ENCODE measurements at places on chromosomes 2 and 18.

GRCh38 chr2:188089901-188090300, 201.8 kb upstream of the GULP1 start:
- DNase-seq = no peak

- DNase-seq = no peak
Observed at GRCh38 chr2:121140734-121141133, 144.3 kb downstream of the TFCP2L1 start.

DNA sequence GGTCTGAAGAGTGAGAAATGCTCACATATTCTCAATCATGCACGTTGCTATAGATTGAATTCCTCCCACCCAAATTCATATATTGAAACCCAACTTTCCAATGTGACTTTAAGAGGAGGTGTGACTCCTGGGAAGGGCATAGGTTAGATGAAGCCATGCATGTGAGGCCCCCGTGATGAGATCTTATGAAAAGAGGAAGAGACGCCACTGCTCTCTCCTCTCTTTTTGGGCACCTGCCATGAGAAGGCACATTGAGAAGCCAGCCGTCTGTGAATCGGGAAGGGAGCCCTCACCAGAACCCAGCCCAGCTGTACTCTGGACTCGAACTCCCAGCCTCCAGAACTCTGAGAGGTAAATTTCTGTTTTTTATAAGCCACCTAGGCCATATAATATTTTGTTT, 842.6 kb upstream of the SALL3 start:
- no peak for DNase-seq

DNA sequence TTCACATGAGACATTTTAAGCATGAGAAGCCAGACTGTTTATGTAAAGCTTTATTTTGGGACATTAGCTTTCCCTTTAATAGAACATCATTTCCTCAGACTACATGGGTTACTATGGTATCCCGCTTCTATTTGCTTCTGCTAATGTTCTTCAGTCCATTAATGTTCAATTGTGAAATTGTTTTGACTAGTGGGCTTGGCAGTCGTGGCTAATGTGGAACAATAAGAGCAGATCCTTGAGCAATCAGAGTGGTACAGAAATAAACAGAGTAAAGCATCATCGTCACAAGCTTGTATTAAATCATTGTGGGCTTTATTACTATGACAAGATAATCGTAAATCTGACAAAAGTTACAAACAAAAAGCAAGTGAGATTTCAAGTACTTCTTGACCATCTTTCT, 60.2 kb downstream of the PDE1A start:
- DNase-seq = no peak

DNA sequence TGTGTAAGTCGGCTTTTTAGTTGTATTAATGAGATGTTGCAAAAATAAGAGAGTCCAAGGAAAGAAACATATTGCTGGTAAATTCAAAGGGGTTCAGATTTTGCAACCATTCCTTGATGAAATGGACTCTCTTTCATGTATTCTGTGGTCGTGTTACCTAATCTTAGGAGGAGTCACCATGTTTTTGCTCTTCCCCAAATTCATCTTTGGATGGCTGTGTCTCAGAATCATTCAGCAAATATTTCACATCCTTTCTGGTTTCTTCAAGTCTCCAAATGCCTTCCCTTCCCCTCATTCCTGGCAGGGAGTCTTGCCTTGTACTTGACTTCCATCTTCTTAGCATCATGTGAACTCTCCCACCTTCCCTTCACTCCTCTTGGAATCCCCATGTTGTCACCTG, 66.1 kb downstream of the PTPRM start:
- no peak for DNase-seq
